ENCODE measurements at places on chromosomes 5 and 9. TPM values are rescaled to one million over a fixed set of nuclear protein-coding genes. Genes with fewer than 3 reads are reported as not detected.

DNA sequence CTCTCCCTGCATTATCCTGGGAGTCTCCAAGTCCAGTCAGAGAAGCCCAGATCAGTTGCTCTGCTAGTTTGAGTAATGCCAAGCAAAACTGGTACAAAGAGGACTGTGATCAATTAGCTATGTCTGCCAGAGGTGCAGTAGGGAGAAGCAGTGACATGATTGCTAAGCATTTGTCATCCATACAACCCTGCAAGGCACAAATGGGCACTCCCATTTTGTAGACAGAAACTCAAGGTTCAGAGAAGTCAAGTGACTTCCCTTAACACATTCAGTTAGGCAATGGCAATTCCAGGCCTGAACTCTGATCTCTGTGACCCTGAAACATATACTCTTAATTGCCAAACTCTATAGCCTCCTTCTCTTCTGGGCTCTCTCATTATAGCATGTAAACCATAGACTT, 34.0 kb downstream of the NDST1 start:
- H3K36me3 ChIP-seq: peaks cover 83% of the 10 kb centered on the region
- peaks cover 36% of the 10 kb centered on the region for H3K4me1 ChIP-seq
- peak overlapping the region; percentile 93 for H3K27ac ChIP-seq

- no peaks in the 10 kb centered on the region for H3K27me3 ChIP-seq
- H3K27ac ChIP-seq: no peak overlapping the region
- H3K36me3 ChIP-seq: no peaks in the 10 kb centered on the region
- peaks cover 28% of the 10 kb centered on the region for H3K4me1 ChIP-seq
Observed at GRCh38 chr5:151661968-151662732, 24.6 kb downstream of the SPARC start.

Gene LNPEP
- 9.8 TPM for polyA plus RNA-seq

DNA sequence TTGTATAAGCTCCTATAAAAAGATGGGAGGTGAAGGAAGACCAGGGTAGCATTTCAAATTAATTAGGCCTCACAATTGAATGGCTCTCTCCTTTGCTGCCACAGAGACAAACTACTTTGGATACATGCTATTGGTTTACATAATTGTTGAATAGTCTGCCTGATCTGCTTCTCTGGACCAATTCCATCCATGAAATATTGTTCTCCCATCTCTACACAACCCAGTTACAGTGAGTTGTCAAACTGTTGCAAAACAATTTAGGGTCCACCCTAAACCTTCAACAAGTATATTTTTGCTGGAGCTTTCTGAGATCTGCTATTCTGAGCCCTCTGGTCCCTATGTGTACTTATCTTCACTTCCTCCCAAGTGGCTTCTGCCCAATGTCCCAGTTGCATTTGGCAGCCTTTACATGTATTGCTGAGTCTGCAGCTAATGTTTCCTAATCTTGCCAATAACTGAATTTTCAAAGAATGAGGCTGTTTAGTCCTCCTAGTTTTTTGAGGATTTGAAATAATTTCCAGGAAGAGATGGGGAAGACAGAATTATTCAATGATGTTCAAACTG, 38.9 kb downstream of the AGTPBP1 start:
- H3K27ac ChIP-seq: no peak overlapping the region
- H3K27me3 ChIP-seq: no peaks in the 10 kb centered on the region
- DNase-seq: no peak
- peaks cover 6% of the 10 kb centered on the region for H3K4me1 ChIP-seq
- H3K36me3 ChIP-seq: no peaks in the 10 kb centered on the region

Gene CDH9
- polyA plus RNA-seq: 0.15 TPM

DNA sequence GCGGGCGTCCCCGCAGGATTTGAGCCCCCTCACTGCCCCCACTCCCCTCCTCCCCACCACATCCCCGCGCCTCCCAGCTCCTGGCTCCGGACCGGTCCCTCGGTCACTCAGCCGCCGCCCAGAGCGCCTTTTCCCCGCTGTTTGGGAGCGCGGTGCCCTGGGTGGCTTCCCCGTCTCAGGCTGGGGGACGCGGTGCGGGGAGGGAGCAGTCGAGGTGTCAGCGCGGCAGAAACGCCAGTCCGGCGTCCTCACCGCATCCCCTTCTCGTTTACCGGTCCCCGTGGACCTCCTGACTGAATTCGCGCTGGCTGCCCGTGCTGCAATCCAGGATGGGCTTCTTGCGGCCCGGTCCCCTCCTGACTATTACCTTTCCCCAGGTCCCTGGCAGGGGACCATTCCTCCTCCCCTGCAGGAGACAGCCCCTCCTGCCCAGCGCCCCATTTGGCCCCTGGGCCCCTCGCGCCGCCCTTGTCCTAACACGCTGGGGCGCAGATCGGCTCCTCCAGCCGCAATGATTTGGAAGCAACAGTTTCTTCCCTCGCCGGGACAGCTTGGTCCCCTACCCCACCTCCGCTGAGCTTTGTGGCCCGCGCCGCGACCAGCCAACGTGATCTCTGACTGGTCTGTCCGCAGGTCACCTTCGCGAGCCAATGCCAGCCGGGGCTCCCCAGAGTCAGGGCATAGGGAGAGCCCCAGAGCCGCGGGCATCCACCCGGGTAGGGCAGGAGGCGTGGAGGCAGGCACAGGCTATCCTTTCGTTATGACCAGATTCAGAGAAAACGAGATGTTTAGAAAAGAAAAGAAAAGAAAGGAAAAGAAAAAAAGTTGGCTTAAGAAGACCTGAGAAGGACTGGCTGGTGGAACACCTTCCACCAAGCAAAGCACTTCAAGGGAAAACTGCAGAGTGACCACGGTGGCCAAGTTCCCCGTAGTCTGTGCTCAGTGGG, 1.2 kb downstream of the ANKRD33B start:
- H3K4me1 ChIP-seq: peaks cover 22% of the 10 kb centered on the region
- no peak for DNase-seq
- peaks cover 37% of the 10 kb centered on the region for H3K27me3 ChIP-seq
- no peak overlapping the region for H3K4me3 ChIP-seq

Gene GFRA3
- polyA plus RNA-seq: 0.40 TPM

GRCh38 chr5:170440771-170441392, 51.7 kb upstream of the KCNMB1 start:
- no peak overlapping the region for H3K4me3 ChIP-seq
- no peaks in the 10 kb centered on the region for H3K36me3 ChIP-seq
- H3K27ac ChIP-seq: no peak overlapping the region
- H3K27me3 ChIP-seq: no peaks in the 10 kb centered on the region

GRCh38 chr9:136688274-136689107, 1.2 kb upstream of the AGPAT2 start:
- H3K36me3 ChIP-seq: no peaks in the 10 kb centered on the region
- DNase-seq: no peak
- H3K27ac ChIP-seq: peak overlapping the region; percentile 57
- no peak overlapping the region for H3K4me3 ChIP-seq
- H3K27me3 ChIP-seq: no peaks in the 10 kb centered on the region

GRCh38 chr9:7115606-7116005, 357.8 kb downstream of the KDM4C start:
- no peak overlapping the region for H3K27ac ChIP-seq
- DNase-seq: peak; percentile 27
- H3K4me1 ChIP-seq: no peaks in the 10 kb centered on the region
- no peak overlapping the region for H3K4me3 ChIP-seq
- no peaks in the 10 kb centered on the region for H3K27me3 ChIP-seq

- peak overlapping the region; percentile 52 for H3K27ac ChIP-seq
- no peaks in the 10 kb centered on the region for H3K4me1 ChIP-seq
- H3K27me3 ChIP-seq: peaks cover 8% of the 10 kb centered on the region
- H3K36me3 ChIP-seq: no peaks in the 10 kb centered on the region
Observed at GRCh38 chr5:113488645-113489184, 462 bp upstream of the MCC start.

- H3K4me1 ChIP-seq: peaks cover 2% of the 10 kb centered on the region
- H3K27ac ChIP-seq: peak overlapping the region; percentile 14
- no peak overlapping the region for H3K4me3 ChIP-seq
- DNase-seq: peak; percentile 42
- H3K36me3 ChIP-seq: no peaks in the 10 kb centered on the region
- no peaks in the 10 kb centered on the region for H3K27me3 ChIP-seq
Observed at GRCh38 chr5:95863383-95863757, 40.8 kb upstream of the GLRX start.

DNA sequence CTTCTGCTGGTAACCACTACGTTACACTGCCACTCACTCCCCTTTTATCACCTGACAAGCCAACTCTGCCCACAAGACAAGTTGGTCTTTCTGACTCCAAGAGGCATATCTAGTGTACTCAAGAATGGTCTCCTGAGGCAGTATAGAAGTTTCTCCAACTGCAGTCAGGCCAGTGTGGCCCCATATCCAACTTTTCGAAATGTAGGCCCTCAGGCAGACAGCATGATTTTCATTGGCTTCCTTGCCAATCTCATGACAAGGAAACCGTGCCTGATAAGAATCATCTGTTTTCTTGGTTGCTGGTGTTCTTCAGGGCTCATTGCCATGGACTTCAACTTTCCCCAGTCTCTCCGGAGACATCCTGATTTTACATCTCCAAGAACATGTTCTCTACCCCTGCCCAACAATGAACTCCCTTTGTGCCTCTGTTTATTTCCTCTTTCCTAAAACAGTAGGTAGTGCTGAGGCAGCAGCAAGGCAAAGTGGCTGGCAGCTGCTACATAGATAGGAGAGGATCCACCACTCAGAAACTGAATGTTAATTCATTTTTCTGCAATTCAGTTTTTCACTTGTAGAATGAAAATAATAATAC, 62.6 kb upstream of the SEMA6A start:
- no peak overlapping the region for H3K27ac ChIP-seq
- no peaks in the 10 kb centered on the region for H3K36me3 ChIP-seq
- no peak overlapping the region for H3K4me3 ChIP-seq
- no peaks in the 10 kb centered on the region for H3K4me1 ChIP-seq

- H3K27ac ChIP-seq: peak overlapping the region; percentile 96
- DNase-seq: no peak
- H3K27me3 ChIP-seq: no peaks in the 10 kb centered on the region
- peaks cover 39% of the 10 kb centered on the region for H3K36me3 ChIP-seq
Observed at GRCh38 chr5:172911976-172912375, 47.2 kb upstream of the RPL26L1 start.

Gene LECT2
- polyA plus RNA-seq: not detected

DNA sequence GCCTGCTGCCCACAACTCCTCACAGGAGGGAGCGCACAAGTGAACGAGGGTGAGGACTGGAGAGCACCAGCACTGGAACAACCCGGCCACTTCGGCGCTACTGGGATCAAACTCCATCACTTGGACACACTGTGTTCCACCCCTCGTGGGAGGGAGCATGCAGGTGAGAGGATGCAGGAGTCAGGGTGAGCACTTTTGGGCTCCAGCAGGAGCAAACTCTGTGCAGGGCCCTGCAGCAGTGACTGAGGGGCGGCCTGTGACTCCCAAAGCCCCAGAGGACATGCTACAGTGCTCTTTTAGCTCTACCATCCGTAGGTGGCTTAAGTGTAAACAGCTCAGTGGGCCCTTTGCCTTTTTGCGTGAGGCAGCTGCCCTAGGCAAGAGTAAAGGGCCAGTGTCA, 4.4 kb upstream of the MOCS2 start:
- no peak overlapping the region for H3K27ac ChIP-seq
- no peak for DNase-seq
- H3K4me3 ChIP-seq: no peak overlapping the region
- no peaks in the 10 kb centered on the region for H3K27me3 ChIP-seq
- no peaks in the 10 kb centered on the region for H3K36me3 ChIP-seq

DNA sequence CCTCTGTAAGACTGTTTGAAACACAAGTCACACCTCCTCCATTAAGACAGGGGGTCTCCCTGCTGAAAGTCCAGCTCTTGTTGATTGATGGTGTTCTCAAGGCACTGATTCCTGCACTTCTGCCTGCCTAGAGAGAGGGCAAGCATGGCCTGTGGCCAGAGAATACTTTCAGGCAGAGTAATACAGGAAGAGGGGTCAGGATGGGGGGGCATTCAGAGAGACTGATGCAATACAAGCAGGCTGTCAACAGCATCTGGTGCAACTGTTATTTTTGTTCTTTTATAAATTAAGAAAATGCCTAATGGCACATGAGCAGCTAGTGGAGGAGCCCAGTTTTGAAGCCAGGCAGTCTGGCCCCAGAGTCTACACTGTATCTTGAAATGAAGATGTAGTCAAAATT, 302.2 kb downstream of the DIRAS2 start:
- H3K27me3 ChIP-seq: no peaks in the 10 kb centered on the region
- no peaks in the 10 kb centered on the region for H3K4me1 ChIP-seq
- H3K36me3 ChIP-seq: no peaks in the 10 kb centered on the region
- H3K4me3 ChIP-seq: no peak overlapping the region

- H3K27ac ChIP-seq: peak overlapping the region; percentile 100
- H3K4me1 ChIP-seq: peaks cover 41% of the 10 kb centered on the region
- H3K27me3 ChIP-seq: no peaks in the 10 kb centered on the region
- H3K4me3 ChIP-seq: no peak overlapping the region
- H3K36me3 ChIP-seq: no peaks in the 10 kb centered on the region
Observed at GRCh38 chr5:163503106-163504078, 2.0 kb upstream of the MAT2B start.

- no peaks in the 10 kb centered on the region for H3K36me3 ChIP-seq
- H3K27ac ChIP-seq: no peak overlapping the region
- no peak overlapping the region for H3K4me3 ChIP-seq
- DNase-seq: no peak
Observed at GRCh38 chr9:10236161-10236560, 376.6 kb downstream of the PTPRD start.

- no peak for DNase-seq
- no peak overlapping the region for H3K27ac ChIP-seq
- H3K36me3 ChIP-seq: no peaks in the 10 kb centered on the region
- no peaks in the 10 kb centered on the region for H3K4me1 ChIP-seq
- no peaks in the 10 kb centered on the region for H3K27me3 ChIP-seq
Observed at GRCh38 chr5:81164476-81164875, 68.6 kb upstream of the CKMT2 start.

DNA sequence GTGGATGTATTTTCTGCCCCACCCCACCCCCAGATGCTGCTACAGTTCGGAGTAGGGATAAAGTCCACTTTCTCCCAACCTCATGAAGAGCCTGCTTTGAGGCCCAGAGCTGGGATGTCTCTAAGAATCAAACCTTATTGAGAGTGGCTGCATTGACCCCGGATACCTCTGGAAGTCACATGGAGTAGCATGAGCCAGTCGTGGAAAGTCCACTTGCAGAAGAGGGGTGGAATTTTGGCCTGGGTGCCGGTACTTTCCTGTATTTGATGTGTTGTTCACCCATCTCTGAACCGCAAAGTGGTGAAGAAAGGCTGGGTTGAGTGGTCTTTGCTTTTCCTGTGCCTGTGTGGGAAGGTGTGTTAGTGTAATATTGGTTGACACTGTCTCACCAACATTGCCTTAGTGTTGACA, 3.7 kb downstream of the OTULIN start:
- no peak overlapping the region for H3K4me3 ChIP-seq
- H3K4me1 ChIP-seq: peaks cover 16% of the 10 kb centered on the region
- no peak for DNase-seq
- no peaks in the 10 kb centered on the region for H3K36me3 ChIP-seq
- H3K27ac ChIP-seq: no peak overlapping the region

DNA sequence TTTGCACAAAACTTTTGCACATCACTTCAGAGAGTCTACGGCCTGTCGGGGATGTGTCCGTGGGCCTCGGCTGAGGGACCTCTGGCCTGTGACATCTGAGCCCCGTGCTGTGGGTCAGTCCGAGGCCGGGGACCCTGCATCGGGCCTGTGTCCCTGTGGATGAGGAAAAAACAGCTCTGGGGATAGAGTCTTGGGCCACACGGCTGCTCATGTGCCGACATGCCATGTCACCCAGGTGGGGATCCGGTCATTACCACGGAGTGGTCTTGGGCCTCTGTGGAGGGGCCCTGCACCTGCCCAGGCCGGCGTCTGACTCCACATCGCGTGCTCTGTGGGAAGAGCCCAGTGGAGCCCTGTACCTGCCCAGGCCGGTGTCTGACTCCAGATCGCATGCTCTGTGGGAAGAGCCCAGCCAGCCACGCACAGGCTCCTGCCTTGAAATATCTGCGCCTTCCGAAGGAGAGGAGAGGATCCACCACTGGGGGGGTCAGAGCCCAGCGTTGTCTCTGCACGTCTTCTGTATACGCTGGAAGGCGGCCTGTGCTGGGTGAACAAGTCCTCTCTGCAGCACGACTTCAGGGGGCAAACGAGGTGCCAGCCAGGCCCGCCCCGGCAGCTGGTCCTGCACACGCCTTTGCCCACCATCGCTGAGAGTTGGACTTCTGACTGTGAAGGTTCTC, 27.5 kb upstream of the IRX4 start:
- no peaks in the 10 kb centered on the region for H3K4me1 ChIP-seq
- H3K27ac ChIP-seq: no peak overlapping the region
- DNase-seq: no peak
- H3K27me3 ChIP-seq: no peaks in the 10 kb centered on the region

Measured in adrenal gland (tissue), 19 donors.